Activated CD8-positive, alpha-beta memory T cell treated with anti-CD3 and anti-CD28 coated beads for 4 hours (primary cell): ENCODE measurements at places on chromosomes 7 and 10.

- no peak for DNase-seq
These were observed 36.5 kb downstream of the IL15RA start for GRCh38 chr10:5940807-5941218.

- DNase-seq: no peak
These were observed 21.6 kb downstream of the SHH start for GRCh38 chr7:155790666-155791065.

GRCh38 chr10:85610381-85611092 is 756.1 kb downstream of the GRID1 start:
- no peak for DNase-seq

GRCh38 chr7:4962872-4963775 is 4.1 kb upstream of the MMD2 start:
- DNase-seq: no peak

GRCh38 chr7:156196649-156197048 is 384.4 kb upstream of the SHH start:
- no peak for DNase-seq

DNA sequence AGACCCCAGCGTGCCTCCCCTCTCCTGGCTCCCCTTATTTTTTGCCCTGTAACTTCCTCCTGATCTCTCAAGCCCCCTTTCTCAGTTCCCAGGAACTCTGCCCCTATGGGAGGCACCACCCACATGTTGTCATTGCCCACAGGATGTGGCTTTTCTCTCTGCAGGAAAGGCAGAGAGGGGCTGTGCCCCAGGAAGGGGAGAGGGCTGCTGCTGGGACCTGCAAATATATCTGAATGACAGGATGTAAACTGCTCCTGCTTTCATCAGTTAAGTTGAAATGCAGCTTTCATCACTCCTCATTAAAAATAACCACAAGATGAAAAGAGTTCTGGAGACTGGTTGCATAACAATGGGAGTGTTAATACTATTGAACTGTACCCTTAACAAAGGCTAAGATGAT is 103.3 kb downstream of the CLEC2L start:
- DNase-seq: no peak

DNA sequence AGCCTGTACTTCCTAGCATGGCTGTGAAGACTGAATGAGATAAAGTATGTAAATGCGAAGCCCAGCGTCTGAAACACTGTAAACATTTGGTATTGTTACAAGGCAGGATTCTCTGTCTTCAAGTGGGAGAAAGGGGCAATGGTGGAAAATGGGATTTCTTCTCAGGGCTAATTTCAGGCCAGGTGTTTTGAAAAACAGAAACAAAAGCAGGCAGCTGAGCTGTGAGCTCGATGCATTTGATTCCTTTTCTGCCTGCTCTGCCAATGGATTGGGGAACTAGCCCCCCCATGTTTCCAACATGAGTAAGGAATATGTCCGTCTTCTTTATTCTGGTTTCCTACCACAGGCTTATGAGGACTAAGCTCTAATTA is 732.1 kb upstream of the AUTS2 start:
- DNase-seq: no peak

DNA sequence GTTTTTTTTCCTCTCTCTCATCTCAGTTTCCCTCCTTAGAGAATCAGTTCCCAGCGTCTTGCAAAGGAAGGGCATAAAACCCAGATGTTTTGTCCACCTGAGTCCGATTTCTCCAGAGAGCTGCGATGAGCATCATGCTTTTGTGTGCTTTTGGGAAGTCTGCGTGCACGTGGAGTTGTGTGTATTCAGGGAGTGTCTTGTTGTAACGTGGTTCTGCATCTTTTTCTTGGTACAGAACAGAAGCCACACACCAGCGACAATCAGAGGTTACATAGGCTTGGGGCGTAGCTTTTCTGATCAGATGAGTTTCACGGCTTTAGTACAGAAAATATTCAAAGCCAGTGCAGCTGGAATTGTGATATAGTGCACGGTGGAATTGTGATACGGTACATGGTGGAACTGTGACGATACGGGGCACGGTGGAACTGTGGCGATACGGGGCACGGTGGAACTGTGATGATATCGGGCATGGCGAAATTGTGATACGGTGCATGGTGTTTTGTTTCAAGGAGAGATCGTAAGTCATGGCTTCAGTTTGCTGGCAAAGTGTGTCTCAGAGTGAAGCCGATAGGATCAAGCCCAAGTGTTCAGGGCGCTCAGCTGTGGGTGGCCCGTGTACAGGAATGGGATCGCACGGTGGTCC is 32.8 kb downstream of the FOXK1 start:
- no peak for DNase-seq
